Stimulated activated CD4-positive, alpha-beta T cell treated with anti-CD3 and anti-CD28 coated beads, Interleukin-4, amount 100 ng/mL, for 24 hours (primary cell): ENCODE measurements at places on chromosomes 1 and 21.

GRCh38 chr1:26553942-26554682 is 24.6 kb downstream of the RPS6KA1 start:
- DNase-seq = no peak

DNA sequence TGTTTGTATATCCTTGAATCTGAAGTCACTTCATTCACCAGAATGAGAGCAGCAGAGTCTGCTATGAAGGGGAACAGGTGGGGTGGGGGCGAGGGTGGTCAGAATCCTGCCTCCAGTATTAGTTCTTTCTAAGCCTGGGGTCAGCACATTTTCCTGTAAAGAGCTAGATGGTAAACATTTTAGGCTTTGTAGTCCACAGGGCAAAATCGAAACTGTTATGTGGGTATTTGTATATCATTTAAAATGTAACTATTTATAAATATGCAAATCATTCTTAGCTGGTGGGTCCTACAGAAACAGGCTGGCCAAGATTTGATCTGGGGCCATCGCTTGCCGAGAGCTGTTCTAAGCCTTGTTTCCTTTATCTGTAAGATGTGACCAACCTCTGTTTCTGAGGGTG is 96.0 kb downstream of the IGSF21 start:
- no peak for DNase-seq

GRCh38 chr1:10638559-10639005 is 157.9 kb downstream of the CASZ1 start:
- DNase-seq = no peak

GRCh38 chr1:174491606-174492005 is 43.8 kb downstream of the GPR52 start:
- no peak for DNase-seq

DNA sequence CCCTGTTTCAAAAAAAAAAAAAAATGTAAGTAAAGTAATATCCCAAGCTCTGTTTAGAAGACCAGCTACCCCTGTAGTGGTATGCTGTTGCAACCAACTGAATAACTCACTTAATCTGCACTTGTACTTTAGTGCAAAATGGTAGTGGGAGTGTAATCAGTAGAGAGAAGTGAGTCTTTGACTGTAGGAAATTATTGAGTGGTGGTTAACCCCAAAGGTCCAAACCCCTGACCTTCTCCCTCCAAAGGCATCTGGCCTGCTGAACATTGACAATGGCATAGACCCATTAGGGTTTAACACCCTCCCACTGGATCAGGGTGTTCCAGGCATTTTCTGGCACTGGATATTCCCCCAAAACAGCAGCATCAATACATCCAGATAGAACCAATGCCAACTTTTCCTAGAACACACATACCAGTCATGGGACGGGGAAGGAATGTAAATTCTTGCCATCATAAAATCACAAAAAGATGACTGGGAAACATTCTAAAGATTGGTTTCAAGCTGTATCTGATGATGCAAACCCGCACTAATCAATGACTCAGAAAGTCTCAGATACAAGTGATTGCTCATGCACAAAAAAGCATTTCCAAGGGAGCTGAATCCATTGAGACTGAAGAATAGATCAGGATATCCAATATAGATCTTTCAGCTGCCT is 110.3 kb downstream of the MRPL39 start:
- DNase-seq = no peak

GRCh38 chr1:245572709-245573108 is 417.9 kb downstream of the KIF26B start:
- DNase-seq = no peak

DNA sequence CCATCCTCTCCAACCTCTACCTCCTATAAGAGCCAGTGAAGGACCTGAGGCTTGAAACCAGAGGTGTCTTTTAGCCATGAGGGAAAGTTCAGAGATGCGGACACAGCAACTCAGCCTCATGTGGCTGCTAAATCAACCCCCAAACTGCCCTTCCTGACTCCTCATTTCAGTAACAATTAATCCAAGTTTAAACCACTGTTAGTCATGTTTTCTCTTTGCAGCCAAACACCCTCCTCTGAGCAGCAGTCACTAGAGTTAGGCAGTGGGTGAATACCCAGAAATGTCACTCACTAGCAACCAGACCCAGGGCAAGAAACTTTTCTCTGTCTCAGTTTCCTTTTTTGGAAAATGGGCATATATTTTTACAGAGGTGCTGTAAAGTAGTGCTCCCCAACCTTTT is 71.2 kb downstream of the KCNJ15 start:
- no peak for DNase-seq

GRCh38 chr1:210236386-210236839 is 3.8 kb downstream of the SERTAD4 start:
- DNase-seq = no peak

DNA sequence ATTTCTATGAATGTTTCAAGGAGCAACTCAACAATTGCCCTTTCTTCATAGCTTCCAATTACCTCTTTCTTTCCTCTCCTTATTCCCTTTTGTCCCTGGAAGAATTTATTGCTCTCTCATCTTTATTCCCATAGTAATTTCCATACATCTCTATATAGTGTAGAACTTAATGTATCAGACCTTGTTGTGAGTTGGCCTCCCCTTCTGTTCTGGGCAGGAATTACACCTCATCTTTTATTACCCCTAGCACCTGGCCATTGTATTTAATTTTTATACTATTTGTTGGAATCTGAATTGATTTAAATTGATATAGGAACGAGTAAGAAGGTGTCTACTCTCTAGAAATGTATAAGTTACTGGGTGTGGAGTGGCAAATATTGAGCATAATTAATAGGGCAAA is 114.5 kb downstream of the CACHD1 start:
- DNase-seq = no peak

DNA sequence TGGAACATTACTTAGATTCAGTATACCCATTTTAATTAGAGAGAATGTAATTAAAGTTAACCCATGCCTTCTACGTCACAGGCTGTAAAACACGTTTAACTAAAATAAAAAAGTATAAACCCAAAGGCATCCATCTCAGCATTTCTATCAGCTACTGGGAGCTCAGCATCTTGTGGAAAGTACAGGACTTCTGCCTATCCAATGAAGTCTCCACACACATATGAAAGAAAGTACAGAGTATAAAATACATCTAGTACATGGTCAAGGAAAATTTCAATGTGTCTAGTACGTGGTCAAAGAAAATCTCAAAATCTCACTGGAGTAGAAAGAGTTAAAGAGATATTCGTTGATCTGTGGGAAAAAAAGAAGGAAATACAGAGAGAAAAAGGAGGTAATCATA is 141.4 kb upstream of the ZNHIT6 start:
- no peak for DNase-seq

DNA sequence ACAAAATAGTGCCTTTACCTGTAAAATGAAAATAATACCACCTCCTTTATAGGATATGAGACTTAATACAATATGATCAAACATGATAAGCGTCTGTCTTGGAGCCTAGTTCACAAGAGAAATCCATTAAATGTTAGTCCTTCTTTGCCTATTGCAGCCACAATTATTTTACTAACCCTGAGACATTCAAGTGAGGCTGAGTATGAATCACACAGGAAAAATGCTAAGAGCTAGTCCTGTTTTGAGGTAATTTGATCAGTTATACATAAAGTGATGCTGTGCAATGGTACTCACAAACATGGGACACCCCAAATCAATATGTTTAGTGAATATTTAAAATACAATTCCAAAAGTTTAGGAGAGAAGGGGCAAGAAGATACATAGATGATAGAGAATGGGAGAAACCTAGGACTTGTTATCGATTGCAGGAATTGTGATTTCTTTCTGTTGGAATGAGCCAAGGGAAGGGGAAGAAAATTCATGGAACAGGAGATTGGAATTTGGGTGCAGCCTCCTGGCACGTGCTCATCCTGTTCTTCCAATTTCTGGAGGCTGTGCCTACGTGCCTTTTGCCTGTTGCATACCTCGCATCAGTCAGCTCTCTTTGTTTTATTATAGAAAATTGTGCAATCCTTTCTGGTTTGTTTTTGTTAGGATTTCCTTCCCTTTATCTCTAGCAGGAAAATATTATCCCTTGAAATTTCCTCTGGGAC is 39.9 kb upstream of the BACH1 start:
- no peak for DNase-seq

- DNase-seq = no peak
Observed at GRCh38 chr21:46552274-46552673, 52.6 kb downstream of the S100B start.

GRCh38 chr1:86207323-86207722 is 50.8 kb upstream of the COL24A1 start:
- DNase-seq = no peak

DNA sequence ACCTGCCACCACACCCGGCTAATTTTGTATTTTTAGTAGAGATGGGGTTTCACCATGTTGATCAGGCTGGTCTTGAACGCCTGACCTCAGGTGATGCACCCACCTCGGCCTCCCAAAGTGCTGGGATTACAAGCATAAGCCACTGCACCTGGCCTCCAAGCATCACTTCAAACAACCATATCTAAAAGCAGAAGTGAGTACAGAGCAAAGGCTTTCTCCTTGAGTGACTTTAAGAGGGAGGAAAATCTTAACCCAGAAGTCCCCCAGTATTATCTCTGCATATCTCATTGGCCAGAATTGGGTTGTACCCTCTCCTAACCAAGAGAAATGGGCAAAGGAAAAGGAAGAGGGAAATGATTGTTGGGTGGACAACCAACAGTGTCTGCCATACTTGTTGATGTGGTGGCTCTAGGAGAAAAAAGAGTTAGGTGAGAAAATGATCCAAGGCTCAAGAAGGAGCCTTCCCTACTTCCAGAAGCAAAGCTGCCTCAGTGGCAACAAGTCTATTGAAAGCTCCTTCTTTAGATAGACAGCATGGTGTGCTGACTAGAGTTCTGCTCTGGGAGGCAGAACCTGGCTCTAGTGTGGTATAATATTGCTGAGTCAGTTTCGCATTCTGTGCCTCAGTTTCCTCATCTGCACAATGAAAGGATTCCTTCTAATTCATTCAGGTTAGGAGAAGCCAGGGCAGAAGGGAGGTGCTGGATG is 16.8 kb upstream of the FOXE3 start:
- DNase-seq = no peak

DNA sequence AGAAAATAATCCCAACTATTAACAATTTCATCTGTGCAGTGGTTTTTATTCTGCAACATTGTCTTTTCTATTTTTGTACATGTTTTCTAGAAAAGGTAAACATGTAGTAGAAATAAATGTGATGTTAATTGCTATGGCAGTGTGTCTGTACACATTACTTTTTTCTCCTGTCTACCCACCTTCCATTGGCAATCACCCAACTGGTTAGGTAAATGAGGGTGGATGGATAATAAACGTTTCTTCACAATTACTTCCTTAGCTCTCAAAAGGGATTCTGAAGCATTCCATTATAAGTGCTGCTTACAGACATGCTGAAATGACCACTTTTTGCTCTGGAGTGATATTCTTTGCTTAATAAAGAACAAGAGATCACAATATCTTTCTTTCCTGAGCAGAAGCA is 61.4 kb downstream of the MAGI3 start:
- no peak for DNase-seq

GRCh38 chr1:166133276-166133841 is 33.4 kb downstream of the FAM78B start:
- no peak for DNase-seq

- no peak for DNase-seq
Observed at GRCh38 chr1:32496127-32496526, 31.3 kb downstream of the ZBTB8B start.

DNA sequence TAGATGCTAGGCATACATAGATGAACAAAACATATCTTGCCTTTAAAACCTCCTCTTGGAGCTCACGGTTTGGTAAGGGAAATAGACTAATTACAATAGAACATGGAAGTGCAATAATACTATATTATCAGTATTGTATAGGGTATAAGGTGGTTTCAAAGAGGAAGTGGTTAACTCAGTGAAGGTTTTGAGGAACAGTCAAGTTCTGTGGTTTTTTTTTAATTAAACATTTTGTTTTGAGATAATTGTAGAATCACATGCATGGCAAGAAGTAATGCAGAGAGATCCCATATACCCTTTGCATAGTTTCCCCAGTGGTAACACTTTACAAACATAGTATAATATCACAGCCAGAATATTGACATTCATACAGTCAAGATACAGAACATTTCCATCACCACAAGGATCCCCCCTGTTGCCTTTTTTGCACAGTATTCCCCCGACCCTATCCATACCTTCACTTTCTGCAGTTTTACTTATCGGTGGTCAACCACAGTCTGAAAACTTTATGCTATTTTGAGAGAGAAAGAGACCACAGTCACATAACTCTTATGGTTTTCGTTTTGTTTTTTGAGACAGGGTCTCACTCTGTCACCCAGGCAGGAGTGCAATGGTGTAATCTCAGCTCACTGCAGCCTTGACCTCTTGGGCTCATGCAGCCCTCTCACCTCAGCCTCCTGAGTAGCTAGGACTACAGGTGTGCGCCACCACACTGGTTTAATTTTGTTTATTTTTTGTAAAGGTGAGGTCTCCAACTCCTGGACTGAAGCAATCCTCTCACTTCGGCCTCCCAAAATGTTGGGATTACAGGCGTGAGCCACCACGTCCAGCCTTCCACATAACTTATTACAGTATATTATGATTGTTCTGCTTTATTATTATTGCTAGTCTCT is 60.5 kb upstream of the KIAA1614 start:
- no peak for DNase-seq

DNA sequence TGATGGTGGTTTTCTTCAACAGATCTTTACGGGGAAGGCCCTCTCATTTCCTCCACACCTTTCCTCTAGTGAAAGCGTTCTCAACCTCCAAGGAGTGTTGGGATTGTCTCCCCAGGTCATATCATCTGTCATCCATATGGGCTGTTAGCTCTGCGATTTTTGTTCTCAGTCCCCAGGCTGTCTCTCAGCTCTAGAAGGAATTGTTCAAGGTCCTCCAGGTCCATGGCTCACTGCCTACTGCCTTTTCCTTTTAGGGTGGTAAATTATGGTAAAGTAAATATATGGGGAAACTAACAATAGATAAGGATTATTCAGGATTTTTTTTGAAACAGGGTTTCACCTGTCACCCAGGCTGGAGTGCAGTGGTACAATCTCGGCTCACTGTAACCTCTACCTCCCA is 37.6 kb downstream of the ELF3 start:
- DNase-seq = no peak

DNA sequence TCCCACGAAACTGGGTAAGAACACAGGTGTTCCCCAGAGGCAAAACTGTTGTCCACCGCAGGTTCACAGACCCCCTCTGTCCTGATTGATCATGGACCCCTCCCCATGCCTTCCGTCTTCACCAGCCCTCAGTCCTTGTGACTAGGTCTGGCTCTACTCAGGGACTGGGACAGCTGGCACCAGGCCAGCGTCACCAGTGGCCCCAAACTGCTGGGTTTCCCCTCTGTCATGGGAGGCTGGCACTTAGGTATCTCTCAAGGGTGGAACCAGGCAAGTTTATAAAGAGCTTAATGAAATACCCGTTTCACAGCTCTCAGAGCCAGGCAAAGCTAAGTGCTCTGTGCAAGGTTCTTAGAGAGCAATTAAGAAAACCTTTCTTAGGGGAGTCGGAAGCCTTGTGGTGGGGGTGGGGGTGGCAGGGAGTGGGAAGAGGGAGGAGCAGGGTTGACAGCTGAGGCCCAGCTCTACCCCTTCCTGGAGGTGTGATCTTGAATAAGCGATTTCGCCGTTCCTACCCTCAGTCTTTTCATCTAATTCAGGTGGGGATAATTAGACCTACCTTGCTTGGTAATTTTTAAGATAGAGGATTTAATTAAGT is 35.0 kb upstream of the IFNLR1 start:
- DNase-seq = no peak
